Stimulated activated CD8-positive, alpha-beta memory T cell treated with anti-CD3 and anti-CD28 coated beads, Interleukin-7, amount 100 ng/mL, for 1 hour (primary cell): ENCODE measurements at places on chromosomes 1 and 21.
A peak's percentile ranks its signal among the peaks of the same experiment; 100 is the strongest.

DNA sequence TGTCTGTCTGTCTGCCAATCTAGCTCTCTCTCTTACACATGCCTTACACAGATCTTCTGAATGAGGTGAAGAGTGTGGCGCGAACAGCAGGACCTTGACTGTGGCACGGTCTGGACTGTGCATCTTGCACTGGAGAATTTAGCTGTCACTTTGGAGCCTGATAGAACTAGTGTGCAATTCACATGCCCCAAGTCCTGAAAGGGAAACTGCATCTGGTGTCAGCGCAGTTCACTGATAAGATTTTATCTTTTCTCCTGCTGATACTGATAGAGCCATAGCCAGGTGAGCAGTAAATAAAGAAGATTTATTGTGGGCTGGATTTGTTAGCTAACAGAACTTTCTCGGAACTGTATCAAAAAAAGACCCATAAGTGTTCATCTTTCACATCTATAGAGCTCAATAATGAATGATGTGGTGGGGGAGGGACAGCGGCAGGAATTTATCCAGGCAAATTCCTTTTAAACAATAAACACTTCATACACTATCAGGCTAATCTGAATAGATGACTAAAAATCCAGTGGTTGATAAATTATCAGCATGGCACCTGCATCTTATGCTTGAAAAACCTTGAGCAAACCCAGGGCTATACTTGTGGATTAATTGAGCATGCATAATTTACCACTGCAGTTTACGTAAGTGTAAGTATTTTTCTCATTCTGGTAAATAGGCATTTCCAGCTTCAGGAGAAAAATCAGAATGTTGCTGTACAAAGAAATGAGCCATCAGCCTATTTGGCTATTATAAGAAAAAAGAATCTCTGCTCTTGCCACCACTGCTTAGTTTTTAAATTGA is 104.1 kb downstream of the NTNG1 start:
- DNase-seq = no peak

DNA sequence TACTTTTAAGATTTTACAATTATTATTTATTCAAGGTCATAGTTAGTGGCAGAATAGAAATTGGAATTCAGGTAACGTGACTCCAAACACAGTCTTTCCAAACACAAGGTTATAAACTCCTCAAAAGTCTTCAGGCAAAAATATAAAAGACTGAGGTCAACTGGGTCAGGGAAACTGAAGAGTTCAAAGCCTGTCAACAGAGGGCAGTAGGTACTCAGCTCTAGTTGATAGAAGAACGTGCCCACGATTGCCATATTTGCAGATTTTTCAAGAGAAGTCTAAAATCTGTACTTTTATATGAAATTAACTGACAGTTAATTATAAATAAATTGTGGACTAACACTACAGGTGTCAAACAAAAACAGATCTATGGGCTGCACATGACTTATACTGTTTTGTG is 135.0 kb downstream of the LHX4 start:
- no peak for DNase-seq

GRCh38 chr1:17148950-17149608 is 29.8 kb upstream of the PADI2 start:
- DNase-seq = no peak

DNA sequence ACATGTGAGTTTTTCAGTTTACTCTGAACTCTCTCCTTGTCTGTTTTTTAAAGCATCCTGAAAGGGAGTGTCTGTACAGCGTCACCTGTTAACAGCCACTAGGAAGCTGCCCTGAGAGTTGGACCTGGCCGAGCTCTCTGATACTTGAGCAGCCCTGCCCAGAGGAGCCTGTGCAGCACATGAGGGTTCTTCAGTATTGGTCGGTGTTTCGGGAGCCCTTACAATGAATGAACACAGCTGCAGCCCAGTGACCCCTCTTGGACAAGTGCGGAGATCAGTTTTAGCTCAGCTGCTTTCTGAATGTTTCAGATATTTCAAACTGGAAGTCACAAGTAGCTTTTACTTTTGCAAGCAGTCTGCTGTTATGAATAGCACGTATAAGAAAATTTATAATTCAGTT is 39.2 kb downstream of the ADARB1 start:
- no peak for DNase-seq

DNA sequence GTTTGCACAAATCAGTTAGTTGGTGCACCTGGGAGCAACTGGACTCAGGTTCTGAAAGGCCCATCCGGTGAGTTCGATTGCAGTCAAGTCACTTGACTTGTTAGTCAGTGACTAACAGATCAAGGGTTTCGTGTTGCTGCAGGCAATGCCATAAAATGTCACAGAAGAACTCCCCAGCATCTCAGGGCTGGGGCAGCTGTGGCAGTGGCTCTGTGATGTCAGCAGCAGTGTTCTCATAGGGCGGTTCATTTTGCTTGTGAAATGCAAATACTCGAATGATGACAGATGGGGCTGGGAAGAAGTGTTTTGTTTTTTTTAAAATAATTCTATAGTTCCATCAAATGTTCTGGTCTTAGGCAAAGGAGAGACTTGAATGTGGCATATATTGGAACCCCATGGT is 287.8 kb downstream of the LMX1A start:
- no peak for DNase-seq

DNA sequence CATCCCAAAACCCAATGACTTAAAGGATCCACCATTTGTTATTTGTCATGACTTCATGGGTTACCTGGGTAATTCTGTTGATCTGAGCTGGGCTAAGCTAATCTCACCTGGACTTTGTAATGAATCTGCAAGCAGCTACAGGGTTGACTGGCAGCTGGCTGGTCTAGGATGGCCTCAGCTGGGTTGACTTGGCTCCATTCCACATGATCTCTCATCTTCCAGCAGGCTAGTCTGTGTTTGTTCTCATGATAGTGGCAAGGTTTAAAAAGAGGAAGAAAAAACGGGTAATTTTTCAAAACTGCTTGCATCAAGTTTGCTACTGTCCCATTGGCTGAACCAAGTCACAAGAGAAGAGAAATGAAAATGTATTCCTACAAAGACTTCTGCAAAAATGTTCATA is 24.8 kb upstream of the ZMYM4 start:
- DNase-seq = no peak

DNA sequence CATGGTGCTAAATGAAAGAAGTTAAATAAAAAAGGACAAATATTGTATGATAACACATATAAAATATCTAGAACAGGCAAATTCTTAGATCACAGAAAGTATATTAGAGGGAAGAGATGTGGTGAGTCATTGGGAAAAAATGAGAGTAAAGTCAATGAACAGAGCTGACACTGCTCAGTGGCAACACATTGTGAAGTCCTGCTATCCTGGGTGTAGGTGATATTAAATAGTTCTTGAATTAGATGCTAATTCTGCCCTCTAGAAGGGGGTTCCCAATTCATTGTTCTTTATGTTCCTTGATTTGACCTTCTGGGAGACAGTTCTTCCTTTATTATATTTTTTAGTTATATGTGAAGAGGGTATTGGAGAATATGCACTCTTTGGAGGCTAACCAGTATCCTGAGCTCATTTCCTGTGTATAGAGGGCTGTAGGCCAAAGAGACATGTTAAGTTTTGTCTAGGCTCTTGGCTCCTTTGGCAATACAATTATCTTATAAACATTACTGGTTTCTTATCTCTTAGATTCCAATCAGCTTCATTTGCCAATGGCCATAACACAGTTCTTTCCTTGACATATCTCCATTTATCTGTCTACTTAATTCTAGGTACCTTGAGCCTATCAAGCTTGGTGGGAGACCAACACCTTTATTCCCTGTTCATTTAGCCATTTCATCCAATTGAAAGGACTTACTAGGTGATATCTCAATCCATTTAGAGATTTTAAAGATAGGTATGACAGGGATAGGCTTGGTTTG is 6.6 kb upstream of the SLC35A3 start:
- DNase-seq = no peak

DNA sequence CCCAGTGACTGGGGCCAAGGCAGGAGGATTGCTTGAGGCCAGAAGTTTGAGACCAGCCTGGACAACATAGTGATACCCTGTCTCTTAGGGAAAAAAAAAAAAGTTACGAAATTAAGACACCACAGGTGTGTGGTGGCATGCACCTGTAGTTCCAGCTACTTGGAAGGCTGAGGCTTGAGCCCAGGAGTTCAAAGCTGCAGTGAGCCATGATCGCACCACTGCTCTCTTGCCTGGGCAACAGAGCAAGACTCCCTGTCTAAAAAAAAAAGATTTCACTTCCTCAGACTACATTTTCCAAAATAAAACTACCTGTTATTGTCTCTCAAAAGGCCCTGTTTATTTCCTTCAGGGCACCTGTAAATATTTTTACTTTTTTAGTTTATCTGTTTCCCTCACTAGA is 4.7 kb upstream of the STK40 start:
- DNase-seq = no peak

DNA sequence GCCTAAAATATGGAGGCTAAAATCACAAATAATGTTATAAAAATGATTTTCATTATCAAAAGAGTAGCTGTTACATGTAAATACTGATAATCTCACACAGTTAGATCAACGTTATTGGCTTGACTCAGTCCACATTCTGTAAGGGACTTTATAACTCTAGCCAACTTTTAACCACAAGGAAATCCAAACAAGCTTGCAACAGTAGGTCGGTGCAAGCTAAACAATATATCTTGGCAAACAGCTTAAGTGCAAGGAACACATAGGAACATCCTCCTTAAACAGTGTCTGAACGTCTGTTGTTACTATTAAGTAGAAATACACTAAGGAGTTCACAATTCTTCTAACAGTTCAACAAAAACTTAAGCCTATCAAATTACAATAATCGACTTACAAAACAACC is 126.7 kb downstream of the EIF4G3 start:
- no peak for DNase-seq

- DNase-seq = no peak
Measured at GRCh38 chr1:1599030-1599934, 653 bp downstream of the FNDC10 start.

- DNase-seq = no peak
Measured at GRCh38 chr1:213980906-213981305, 6.9 kb upstream of the PROX1 start.

GRCh38 chr1:29309075-29309474 is 72.8 kb downstream of the PTPRU start:
- DNase-seq = no peak

- DNase-seq = no peak
Measured at GRCh38 chr1:71921935-71922559, 360.3 kb downstream of the NEGR1 start.

DNA sequence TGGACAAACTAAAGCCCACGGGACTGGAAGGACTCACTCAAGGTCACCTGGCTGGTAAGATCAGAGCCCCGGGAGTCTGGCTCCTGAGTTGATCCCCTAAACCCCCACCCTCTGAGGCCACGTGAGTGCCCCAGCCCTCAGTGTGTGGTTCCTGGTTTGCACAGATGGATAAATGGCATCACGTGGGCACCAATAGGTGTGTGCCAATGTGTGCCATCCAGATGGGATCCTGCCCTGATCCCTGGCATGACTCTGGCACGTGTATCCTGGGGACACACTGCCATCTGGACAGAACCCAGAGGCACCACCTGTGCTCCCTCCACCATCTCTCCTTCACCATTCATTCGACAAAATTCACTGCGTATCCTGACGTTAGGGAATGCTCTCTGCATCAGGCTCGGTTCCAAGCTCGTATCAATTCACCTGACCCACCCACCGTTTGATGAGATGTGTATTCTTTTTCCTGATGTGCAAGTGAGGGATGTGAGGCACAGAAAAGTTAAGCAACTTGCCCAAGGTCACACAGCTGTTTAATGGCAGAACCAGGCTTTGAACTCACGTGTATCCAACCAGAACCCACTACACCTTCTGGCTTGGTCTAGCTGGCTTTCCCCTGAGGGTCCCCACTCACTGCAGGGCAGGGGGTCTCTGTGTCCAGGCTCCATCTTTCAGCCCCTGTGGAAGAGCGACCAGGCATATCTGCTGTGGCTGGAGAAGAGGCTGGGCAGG is 49.8 kb upstream of the PAX7 start:
- no peak for DNase-seq

- peak; percentile 13 for DNase-seq
Measured at GRCh38 chr1:93629101-93630059, 52.3 kb downstream of the BCAR3 start.

- DNase-seq = no peak
Measured at GRCh38 chr1:45205011-45205909, 1.1 kb downstream of the ZSWIM5 start.

- DNase-seq = no peak
Measured at GRCh38 chr21:42226626-42227025, 7.7 kb downstream of the ABCG1 start.

DNA sequence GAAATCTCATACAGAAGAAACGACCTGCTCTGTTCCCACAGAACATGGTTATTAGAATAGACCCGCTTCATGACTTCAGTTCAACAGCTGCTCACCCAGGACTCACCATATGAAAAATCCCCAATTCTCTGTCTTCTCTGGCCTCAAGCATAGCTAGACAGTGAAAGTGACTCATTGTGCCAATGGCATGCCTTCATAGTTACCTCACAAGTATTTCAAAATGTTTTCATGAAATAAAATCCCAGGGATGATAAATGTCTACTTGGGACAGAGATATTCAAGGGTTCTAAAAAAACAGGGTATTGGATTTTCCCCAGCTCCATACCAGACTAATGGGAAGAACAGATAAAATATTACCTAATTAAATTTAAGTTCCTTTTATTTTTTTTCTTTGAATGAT is 82.3 kb downstream of the NOTCH2 start:
- no peak for DNase-seq

DNA sequence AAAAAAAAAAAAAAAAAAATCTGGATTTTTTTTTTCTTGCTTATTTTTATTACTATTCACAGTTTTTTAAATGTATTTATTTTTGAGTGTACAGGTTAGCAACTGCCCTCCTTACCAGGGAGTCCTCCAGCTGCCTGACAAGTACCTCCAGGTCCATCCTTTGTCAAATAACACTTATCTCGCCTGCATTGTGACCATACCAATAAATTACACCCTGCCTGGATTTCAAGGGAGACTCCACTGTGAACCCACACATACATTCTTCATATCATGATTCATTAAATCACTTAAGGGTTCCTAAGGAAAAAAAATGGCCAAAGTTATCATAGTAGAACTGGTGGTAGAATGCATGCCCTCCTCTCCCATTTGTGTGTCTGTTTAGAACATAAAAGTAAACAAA is 38.4 kb downstream of the EEIG2 start:
- no peak for DNase-seq

DNA sequence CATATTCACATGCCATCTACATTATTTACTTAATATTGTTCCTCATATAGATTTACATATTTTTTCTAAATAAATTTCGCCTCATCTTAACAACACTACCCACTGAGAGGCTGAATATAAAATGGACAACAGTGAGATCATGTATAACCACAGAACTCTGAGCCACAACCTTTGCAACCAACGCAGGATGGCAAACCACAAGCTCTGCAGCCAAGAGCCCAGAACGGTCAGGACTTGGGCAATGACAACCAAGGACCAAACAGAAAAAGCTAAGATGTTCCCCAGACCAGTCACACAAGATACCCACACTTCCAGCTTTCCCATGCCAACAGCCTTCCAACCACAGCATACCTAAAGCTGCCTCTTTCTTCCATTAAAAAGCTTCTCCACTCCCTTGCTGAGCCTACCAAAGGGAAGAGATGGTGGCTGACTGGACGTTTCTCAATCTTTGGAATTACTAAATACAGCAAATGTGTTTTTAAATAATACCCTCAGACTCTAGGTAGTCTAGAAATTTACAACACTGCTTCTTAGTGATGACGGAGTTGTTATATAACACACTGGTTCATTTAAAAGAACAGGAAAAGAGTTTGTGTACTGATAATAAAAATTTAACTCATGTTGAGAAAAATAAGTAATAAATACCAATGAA is 117.9 kb downstream of the AKT3 start:
- DNase-seq = no peak

- no peak for DNase-seq
Measured at GRCh38 chr1:184806296-184806721, 51.7 kb upstream of the EDEM3 start.

GRCh38 chr1:191641420-191642260 is 516.6 kb upstream of the RGS18 start:
- DNase-seq = no peak
